ENCODE measurements at places on chromosomes 7 and 10.

GRCh38 chr10:95395947-95396449 is 105.2 kb upstream of the PDLIM1 start:
- DNase-seq, result no peak

GRCh38 chr10:88033385-88033784 is 170.0 kb downstream of the PTEN start:
- no peak for DNase-seq

- DNase-seq, result no peak
These were observed 107.4 kb downstream of the ZRANB1 start for GRCh38 chr10:125049216-125049881.

- no peak for DNase-seq
These were observed 139.2 kb downstream of the AMPH start for GRCh38 chr7:38492010-38492409.

DNA sequence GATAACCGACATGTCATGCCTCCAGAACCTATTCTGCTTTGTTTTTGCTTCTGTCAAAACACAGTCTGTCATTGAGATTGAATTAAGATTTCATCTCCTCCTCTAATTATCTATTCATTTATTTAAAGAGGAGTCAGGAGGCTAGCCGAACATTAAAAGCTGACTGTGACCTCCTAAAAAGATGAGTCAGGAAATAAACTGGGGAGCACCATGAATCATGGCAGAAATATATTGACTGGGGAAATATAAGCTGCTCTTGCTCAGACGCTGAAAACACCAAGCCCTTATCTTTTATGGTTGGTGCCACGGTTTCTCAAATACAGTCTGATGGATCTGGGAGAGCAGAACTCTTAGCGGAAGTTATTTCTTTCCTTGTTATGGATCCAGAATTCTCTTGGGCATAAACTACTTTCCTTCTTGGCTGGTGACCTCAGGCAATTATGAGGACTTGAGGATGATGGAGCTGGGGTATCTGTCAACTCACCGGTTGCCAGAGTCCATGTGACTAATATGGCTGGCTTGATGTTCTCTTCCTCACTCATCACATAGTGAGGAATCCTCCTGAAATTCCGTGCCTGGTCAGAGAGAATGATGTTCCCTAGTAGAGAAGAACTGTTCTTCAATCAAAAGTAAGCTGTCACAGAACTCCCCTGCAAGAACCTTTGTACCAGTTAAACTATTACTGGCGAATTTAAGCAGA is 307.6 kb upstream of the PHYHIPL start:
- no peak for DNase-seq

GRCh38 chr10:23094786-23095403 is 484 bp upstream of the MSRB2 start:
- DNase-seq, result no peak

DNA sequence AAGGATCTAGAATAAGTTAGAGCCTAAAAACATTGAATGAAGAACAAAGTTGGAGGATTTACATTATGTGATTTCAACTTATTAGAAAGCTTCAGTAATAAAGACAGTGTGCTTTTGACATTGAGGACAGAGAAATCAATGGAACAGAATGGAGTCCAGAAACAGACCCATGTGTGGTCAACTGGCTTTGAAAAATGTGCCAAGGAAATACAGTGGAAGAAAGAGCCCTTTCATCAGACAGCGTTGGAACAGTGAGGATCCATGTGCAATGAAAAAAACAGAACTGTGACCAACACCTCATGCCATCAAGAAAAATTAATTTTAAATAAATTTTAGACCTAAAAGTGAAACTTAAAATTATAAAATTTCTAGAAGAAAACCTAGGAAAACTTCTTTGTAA is 50.6 kb upstream of the LRRC18 start:
- DNase-seq, result no peak

DNA sequence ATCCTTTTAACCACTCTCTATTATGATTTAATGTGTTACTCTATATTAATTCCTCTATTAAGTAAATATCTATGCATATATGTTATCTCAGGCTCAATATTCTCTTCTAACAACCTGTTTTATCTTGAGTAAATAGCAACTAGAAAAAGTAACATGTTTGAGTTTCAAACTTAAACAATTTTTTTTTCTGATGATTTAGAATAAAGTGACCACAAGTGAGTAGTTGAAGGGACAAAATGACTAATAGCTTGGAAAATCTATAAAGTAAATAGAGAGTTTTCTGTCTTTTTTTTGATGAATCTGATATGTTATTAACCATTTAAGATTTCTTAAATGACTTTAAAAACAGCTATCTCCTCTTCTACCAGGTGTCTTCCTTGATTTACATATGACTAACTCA is 483.8 kb downstream of the TFEC start:
- DNase-seq, result no peak

- no peak for DNase-seq
These were observed 61.9 kb downstream of the SPOCK2 start for GRCh38 chr10:72026278-72027111.

GRCh38 chr7:96952974-96953391 is 52.4 kb upstream of the DLX6 start:
- no peak for DNase-seq

DNA sequence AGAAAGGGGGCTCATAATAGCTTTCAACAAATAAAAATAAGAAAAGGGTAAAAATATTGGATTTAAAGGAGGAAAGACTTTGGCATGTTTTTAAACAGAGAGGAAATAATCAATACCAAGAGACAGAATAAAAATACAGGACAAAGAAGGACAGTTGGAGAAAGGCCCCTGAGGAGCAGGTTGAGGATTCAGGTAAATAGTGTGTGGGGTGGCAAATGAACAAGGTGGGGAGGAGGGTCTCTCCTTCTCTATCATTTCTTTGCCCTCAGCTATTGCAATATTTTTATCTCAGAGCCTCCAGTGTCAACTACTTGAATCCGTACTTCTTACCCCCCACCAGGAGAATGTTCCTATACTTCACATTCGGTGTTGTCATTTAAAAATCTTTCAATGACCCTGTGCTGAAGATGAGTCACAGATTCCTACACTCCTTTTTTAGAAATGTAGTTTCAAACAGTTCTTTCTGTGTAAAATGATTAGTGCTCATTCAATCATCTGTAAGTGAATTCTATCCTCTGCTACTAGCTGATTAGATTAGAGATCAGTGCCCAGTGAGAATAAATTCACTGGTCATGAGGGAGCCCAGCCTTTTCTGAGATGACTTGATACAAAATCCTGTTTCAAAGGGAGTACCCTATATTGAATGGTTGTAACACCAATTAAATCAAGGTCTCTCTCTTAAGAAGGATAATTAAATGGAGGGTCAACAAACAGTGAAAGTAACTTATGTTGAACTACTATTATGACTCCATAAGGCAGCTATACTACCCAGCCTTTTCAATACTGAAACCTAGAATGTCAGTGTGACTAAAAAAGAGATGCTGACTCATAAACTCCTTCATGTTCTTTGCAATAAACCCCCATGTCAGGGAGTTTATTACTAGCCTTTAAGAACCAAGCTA is 50.4 kb upstream of the WNT16 start:
- DNase-seq, result no peak

DNA sequence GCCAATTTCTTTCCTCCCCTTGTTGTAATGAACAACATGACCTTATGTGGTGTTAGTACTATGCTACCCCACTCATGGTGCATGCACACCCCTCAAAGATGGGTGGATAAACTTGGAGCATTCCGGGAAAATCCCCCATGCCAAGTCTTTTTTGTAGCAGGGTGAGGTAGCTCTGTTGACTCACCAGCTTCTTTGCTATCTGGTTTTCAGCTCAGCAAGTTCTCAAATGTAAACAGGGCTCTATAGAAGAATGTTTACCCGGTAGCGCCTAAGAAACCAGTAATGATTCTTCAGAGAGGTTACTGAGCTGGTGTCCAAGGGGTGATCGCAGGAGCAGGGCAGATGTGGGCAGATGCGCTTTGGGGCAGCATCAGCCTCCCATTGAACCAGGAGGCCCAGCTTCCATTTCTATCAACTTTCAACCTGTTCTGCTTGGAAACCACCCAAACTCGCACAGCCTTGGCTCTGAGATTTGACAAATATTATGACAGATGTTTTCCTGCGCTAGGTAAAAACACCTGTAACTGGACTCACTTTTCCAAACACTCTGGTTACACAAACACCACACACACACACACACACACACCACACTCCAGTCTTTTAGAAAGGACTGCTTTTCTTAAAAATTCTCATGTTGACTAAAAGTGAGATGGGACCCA is 87.8 kb downstream of the ZRANB1 start:
- DNase-seq, result no peak

DNA sequence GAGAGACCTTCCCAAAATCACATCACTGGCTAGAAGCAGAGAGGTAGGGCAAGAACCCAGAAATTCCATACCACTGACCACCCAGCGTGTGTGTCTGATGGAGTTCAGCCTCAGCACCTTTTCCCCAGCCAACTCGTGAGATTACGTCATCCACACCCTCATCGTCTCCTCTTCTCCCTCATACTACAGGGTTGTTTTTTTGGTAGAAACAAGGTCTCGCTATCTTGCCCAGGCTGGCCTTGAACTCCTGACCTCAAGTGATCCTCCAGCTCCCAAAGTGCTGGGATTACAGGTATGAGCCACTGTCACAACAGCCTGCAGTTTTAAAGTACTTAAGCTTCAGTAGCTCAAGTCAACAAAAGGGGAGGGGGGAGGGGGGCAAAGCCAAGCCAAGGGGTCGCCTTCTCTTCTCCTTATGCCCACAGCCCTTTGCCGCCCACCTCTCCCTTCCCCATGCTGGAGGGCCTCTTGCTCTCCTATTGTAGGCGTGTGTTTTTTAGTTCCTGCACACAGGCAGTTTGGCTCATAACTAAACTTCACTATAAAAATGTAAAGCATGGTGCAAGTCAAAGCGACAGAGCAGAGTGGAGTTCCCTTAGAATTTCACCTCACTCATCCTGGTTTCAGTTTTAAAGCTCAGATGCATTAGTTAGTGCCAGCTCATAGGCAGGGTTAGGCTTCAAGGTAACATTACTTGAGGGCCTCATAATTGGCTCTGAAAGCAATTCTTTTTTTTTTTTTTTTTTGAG is 5.2 kb upstream of the PRDX3 start:
- no peak for DNase-seq

- DNase-seq, result no peak
These were observed 12.9 kb downstream of the AGK start for GRCh38 chr7:141563956-141564623.

- DNase-seq, result no peak
These were observed 108.6 kb downstream of the NRF1 start for GRCh38 chr7:129719980-129720732.

DNA sequence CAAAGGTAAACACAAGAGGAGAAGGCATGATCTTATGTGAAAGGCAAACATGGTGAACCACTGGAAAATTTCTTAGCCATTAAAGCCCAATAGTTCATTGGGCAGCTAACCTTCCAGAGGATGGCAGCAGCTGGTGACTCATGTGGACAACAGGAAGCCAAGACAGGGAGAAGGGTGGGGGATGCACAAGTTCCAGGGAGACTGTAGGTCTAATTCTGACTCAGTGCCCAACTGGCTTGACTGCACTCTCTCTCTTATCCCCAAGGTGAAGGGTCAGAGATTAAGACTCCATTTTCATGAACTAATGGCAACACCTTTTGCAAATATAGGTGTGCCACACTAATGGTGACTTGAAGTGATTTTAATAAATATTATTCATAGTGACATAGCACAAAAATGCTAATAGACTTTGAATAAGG is 47.9 kb upstream of the SLC35B4 start:
- DNase-seq, result no peak

- peak; percentile 52 for DNase-seq
These were observed 47.3 kb upstream of the INSYN2A start for GRCh38 chr10:127243490-127244272.

DNA sequence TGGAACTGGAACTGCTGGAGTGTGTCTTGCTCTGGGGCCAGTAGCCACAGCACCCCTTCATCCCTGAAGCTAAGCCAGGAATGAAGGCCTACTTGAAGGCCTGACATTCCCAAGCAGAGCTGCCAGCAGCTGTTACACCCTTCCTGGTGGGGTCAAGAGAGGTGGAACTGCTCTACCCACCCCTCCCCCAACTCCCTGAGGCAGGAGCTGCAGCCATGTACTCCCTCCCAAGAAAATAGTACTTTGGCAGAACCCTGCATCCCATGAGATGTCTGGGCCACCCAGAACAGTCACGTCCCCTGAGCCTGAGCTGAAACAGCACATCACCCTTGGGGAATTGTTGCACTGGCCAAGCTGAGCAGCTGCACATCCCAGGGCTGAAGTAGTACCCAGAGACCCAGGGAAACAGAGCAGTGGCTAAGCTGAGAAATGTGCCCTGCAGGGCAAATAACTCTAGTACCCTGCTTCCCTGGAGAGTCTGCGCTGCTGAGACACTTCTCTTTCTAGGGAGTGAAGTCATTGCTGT is 63.4 kb upstream of the PLA2G12B start:
- DNase-seq, result no peak

GRCh38 chr7:18655506-18655905 is 160.0 kb downstream of the HDAC9 start:
- DNase-seq, result no peak

DNA sequence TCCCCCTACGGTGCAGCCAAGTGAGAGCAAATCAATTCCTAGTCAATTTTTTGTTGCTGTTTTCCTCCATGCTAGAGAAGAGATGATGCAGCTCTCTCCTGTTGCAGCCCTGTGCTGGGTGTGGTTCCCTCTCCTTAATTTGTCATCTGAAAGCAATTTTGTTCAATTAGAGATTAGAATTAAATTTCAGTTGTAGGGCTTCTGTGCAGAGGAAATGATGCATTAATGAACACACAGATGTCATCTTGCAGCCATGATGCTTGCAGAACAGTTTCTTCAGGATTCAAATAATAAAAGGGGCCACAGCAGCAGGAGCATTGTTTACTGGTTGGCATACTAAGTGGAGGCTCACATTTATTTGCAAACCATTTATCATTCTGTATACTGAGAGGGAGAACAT is 266.0 kb downstream of the AUTS2 start:
- no peak for DNase-seq

GRCh38 chr7:2953588-2954407 is 89.9 kb downstream of the CARD11 start:
- DNase-seq, result peak; percentile 53

DNA sequence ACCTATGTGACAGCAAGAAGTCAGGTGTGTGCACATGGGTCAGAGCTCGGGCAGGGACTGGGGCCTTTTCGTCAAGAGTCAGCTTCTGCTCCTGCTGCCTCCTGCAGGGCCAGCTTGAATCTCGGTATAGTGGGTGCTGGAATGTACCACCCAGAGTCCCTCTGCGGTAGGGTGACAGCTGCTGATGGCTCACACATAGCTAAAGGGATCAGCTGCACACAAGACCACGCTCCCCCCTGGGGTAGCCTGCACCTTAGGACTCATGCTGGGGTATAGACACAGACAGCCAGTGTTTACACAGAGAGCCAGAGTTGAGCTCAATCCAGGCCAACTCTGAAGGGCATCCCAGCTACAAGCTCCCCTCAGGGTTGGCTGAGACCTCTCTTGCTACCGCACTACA is 14.0 kb upstream of the COL13A1 start:
- no peak for DNase-seq

- DNase-seq, result no peak
These were observed 17.1 kb downstream of the SMKR1 start for GRCh38 chr7:129519464-129519863.

All from activated CD8-positive, alpha-beta T cell treated with anti-CD3 and anti-CD28 coated beads, Interleukin-2, amount 10 ng/mL, durations not matched to agents 7 days and 5 days (primary cell).